ENCODE measurements at places on chromosomes 1 and 21.

GRCh38 chr21:37026499-37026898 lies 20.0 kb downstream of the RIPPLY3 start:
- DNase-seq: no peak

GRCh38 chr1:241998412-241998921 lies 431 bp downstream of the MAP1LC3C start:
- DNase-seq: peak; percentile 2

GRCh38 chr21:31360717-31361116 lies 16.7 kb upstream of the TIAM1 start:
- no peak for DNase-seq

- no peak for DNase-seq
Observed at GRCh38 chr1:205317311-205317917, 4.1 kb downstream of the NUAK2 start.

DNA sequence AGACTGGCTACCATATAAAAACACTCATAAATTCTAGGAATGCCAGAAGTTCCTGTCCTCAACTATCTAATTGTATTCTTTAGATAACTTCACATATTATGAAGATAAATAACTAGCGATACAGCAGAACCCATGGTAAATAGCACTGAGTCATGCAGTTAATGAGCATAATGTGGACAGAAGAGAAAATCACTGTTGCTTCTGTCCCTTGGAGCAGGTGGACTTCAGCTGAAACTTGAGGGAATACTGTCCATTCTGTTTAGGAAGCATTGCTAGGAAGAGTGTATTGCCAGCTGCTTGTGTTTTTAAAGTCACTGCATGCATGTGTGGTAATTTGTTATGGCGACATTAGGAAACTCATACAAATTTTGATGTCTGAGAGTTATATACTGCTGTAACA lies 854.4 kb downstream of the LTN1 start:
- DNase-seq: no peak

DNA sequence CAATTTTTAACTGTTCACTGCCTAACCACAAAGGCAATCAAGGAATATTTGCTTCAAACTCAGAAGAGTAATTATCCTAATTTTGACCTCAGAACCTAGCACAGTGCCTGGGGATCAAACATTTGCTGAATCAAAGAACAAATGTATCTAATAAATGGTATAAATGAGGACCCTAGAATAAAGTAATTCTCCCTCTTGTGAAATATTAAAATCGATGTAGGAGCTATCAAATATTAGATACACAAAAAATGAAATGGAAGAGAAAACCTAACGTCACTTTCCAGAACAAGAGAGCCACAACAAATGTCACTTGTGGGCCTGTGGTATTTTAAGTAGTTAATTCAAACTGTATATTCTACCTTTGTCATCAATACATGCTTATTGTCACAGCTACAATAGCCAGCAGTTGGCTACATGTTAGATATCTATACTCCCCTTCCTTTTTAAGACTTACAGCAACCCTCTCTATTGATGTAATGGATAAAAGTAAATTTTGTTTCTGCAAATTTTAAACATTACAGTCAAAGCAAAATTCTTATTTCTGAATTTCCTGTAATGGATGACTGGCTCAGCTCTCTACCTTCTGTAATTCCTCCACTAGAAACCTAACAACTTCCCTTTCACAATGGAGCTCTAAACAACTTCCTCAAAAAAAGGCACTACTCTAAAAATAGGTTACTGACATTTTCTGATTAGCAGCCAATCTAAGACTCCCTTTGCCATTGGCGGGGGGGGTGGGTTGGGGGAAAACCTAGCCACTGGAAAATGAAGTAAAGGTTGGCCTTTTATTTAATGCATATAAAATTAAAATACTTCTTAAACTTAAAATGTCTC lies 37.6 kb downstream of the PUM1 start:
- no peak for DNase-seq

GRCh38 chr1:183958958-183959357 lies 78.6 kb downstream of the COLGALT2 start:
- DNase-seq: no peak

DNA sequence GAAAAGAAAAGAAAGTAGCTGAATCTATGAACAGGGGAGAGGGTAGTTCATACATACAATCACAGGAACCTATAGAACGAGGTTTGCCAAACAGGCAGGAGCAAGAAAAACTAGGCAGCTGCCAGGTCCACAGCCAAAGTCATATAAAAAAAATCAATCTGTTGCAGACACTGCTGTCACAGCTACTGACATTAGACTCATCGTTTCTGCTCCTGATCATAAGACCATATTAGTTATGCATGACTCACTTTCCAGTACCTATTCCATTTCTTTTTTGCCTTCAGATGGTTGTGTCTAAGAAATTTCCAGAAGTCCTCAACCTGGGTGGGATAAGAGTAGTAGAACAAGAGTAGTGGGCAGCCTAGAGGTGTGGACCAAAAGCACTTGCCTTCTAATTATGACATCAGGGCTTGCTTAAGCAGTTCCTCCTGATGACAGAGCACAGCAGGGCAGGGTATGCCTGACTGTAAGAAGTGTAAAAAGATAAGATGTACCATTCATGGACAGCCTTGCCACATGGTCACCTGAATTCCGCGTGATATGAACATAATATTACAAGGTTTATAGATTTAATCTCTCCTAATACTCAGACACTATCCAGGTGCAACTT lies 323.2 kb upstream of the SGIP1 start:
- no peak for DNase-seq

DNA sequence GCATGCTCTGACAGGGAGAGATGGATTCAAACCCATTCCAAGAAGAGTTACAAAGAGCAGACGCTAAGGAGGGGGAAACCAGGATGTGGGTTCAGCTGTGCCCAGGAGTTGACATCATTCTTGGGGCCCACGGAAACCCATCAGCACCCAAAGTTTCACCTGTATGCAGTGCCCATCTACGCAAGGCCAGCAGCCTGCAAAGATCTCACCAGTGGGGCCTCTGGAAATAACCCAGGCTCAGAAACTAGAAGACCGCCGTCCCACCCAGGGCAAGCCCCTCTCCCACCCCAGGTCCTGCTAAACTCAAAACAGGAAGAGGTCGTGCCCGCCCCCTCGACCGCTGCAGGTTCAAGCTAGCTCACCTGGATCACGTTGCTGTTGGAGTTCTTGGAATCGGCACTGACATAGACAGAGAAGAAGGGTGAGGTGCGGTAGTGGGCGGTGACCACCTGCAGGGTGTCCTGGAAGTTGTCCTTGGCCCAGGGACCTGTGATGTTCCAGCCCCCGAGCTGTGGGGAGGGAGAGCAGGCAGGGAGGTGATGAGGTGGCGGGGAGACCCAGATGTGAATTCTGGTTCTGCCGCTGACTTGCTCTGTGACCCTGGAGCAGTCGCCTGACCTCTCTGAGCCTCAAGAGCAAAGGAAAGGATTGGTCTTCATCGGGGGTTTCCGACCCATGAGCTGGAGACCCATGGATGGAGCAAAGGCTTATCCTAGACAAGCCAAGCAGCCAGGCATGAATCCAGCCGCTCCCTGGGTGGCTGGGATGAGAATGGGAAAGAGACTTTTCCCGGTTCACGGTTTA lies 31.7 kb downstream of the ECE1 start:
- no peak for DNase-seq

GRCh38 chr1:2801535-2802291 lies at the start of gene TTC34:
TSS of gene TTC34 (minus strand) at chr1:2801693. CDS start at chr1:2800827, 866 bp downstream.
- no peak for DNase-seq

DNA sequence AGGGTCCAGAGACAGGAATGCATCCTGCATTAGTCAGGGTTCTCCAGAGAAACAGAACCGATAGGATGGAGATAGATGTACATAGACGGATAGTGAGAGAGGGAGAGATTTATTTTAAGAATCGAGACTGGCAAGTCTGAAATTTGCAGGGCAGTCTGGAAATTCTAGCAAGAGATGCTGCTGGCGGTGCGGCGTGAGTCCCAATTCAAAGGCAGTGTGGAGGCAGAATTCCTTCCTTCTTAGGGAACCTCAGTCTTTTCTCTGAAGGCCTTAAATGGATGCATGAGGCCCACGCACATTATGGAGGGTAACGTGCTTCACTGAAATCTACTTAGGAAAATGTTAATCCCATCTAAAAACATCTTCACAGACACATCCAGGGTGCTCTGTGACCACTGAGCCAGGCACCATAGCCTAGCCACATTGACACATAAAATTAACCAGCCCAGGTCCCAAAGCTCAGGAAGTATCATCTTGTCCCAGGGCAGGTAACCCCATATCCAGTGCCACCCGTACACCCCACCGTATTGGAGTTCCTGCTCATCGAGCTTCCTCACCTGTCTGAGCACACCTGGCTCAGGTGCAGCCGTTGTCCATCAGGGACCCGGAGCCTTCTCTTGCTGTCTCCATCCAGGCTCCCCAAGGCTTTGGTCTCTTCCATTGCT lies 9.7 kb upstream of the PKNOX1 start:
- DNase-seq: no peak

- no peak for DNase-seq
Observed at GRCh38 chr1:24921412-24921811, 8.7 kb downstream of the RUNX3 start.

DNA sequence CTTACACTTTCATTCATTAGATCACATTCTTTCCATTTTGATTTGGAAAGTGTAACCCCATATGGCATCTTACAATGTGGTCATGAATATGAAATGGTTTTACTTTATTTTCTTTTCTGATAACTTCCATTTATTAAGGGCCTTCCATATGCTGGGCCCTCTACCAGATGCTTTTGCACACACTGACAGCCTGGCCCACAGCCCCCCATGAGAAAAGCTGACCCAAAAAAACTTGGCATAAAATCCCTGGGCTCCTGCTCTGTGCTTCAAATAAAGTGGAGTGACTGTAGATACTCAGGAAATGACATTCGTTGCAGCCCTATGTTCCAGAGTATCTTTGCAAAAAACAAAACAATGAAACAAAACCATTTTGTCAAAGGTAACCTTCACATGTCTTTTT lies 48.8 kb downstream of the PRDX6 start:
- no peak for DNase-seq

- DNase-seq: no peak
Observed at GRCh38 chr1:239805851-239806772, 285.6 kb upstream of the FMN2 start.

GRCh38 chr1:36849956-36850355 lies 184.4 kb downstream of the GRIK3 start:
- DNase-seq: no peak

- DNase-seq: no peak
Observed at GRCh38 chr1:210328032-210328745, 513 bp upstream of the HHAT start.

GRCh38 chr1:32981003-32981901 lies 16.6 kb upstream of the RNF19B start:
- DNase-seq: peak; percentile 18

DNA sequence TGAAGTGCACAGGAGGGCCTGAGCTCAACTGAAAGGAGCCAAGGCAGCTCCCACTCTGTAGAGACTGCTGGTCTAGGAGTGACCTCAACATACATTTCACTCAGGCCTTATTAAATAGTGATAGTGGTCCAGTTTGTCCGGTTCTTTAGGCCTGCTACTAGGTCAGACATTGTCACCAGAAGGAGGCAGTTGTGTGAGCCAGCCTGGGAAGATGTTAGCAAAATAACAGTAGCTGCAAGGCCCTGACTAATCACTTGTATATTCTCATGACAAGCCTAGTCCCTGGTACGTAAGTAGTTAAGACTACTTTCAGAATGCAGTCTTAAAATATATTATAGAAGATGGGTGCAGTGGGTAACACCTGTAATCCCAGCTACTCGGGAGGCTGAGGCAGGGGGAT lies 264.0 kb upstream of the CAMK1G start:
- DNase-seq: no peak

DNA sequence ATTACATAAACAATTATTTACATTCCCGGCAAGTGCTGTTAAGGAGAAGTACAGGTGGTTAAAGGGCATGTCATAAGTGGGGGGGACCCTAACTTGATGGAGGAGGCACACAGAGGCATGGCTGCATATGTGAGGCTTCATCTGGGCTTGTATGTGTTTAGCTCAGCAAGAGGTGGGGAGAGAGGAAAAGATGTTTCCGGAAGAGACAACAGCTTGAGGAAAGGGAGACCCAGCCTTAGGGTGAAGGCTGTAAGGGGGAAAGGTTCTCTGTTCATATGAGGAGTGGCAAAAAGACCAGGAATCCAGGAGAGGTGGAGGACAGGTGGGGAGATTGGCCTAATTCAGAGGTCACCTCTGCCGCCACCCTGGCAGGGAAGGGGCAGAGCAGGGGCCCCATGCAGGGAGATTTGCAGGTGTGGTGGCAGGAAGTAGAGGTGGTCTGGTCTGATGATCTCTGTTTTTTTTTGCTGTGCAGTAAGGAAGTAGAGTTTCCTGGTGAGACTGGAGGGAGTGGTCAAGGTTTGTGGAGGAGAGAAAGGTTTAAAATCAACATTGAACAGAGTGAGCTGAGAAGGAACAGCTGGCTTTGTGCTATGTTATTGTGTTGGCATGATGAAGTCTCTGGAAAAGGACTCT lies 9.0 kb downstream of the TRAF5 start:
- no peak for DNase-seq

- DNase-seq: no peak
Observed at GRCh38 chr1:160009801-160010200, 22.0 kb downstream of the PIGM start.
